ENCODE measurements at places on chromosomes 4 and X.

- DNase-seq: no peak
These were observed 15.8 kb upstream of the CXorf38 start for GRCh38 chrX:40663078-40663740.

DNA sequence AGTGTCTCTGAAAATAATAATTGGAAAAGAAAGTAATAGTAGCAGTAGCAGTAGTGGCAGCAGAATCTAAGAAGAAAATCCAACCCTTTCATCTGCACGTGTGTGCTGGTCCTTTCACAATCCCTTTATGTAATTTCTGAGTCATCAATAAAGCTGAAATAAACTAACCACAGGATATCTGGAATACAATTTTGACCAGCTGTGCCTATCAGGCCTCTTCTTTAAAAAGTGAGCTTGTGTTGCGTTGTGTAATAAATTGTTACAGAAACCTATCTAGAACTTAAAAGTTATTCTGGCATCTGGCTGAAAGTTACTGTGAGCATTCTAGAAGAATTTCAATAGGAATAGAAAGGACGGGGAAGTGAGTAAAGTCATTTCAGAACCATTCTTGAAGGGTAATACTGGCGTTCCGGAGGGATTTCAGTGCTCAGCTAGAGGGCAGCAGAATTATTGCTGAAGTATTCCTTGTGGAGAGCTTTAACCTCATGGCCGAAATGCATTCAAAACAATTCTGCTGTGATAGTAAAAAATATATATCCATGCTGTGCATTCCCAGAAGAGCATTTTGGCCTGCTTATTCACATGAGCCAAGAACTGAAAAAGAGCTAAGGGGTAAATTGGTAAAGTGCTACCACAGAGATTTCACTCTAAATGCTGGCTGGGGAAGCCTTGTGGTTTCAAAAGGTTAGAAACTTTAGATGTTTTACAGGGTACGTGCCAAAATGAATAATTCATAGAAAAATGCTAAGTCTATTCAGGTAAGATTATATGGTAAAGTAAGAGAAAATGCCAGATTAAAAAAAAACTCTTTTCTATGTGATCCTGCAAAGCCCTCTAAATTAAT is 260.6 kb downstream of the NKX6-1 start:
- DNase-seq: peak; percentile 16

DNA sequence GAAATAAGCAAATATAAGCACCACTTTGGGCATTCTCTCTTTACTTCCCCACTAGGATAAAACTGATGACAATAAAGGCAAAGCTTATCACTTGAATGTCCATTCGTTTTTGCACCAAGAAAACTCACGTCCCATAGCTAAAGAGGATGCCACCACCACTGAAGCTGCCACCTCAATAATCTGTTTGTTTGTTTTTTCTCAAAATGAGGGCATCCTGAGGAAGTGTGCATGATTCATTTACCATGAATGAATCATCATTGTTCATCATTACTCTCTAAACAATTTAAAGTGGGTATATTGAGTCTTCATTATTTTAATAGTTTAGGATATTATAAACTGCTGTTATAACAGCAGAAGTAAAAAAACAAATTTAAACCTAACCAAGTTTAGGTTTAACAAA is 168.2 kb downstream of the DCTD start:
- DNase-seq: no peak

- DNase-seq: peak; percentile 41
These were observed 92.7 kb downstream of the SCD5 start for GRCh38 chr4:82705928-82706300.

DNA sequence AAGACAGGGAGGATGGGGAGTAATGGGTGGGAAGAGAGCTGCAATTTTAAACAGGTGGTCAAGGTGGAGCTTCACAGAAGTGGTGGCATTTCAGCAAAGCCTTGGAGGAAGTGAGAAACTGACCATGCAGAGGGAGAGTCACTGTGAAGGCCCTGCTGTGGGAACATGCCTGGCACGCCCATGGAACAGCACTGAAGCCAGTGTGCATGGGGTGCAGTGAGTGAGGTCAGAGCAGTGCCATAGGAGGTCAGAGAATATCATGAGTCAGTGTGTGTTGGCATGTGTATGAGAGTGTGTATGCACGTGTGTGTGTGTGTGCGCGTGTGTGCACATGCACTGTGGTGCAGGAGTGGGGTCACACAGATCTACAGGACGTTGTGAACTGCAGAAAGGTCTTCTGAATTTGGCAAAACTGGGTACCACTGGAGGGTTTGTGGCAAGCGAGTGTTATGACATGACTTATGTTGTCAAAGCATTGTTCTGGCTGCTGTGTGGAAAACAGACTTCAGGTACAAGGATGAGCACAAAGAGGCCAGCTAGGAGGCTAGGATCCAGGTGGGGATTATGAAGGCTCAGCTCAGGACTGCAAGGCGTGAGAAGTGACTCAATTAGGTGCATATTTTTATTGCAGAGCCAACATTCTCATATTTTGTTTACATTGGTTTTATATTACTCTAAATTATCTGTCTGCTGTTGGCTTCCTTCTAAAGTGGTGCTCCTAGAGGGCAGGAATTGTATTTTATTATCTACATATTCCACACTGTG is 34.0 kb downstream of the ZNF827 start:
- DNase-seq: no peak

- DNase-seq: no peak
These were observed 33.8 kb downstream of the LONRF3 start for GRCh38 chrX:119008110-119008744.

DNA sequence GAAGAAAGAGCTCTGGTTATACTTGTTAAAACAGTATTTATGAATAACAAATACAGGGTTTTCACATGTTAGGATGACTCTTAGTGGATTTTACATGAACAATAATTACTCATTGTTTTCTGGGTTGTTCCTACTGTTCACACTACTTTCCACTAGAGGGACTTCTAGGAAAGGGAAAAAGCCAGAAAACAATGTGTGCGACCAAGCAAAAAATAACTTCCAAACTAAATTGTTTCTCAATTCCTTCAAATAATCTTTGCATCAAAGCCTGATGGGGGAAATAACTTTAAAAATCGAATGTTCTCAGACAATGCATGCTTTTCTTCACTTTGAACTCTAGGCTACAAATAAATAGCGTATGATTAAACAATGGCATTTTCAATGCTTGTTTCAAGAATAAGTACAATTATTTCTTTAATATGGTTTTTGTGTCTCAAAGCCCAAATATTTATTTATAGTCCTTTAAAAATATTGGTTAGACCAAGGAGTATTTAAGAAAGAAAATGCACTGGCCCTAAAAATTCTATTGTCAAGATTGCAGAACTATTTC is 72.1 kb upstream of the ETNPPL start:
- DNase-seq: no peak

DNA sequence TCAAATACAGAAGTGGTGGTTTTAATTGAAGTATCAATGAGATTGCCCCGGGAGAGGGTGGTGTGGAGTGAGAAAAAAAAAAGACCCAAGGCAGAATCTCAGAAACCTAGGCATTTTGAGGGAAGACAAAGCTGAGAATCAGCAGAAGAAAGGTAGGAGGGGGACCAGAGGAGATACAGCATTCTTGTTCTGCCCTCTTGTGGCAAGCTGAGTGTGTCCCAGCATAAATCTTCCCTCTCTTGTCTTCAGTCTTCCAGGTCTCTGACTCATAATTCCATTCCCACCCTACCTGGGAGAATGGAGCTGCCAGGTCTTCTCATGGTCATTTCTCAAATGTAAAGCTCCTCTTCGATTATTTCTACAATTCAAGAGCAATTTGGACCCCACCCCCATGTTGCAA is 32.7 kb upstream of the MAGED1 start:
- DNase-seq: no peak

DNA sequence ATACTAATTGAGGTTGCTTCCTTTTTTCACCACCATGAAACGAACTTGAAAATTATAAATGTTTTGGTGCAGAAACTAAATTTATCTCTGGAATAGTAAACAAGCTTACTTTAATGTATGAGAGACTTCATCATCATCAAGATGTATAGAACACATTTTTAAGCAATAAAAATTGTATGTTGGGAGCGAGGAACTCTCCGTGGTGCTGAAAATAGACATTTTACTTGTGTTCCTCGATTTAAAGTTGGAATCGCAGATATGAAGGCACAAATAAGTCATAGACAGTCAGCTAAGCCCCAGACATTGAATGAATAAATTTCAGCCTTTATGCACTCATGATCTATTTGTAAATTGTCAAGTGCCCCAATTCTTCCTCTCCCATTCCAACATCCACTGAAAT is 310.7 kb downstream of the STK32B start:
- no peak for DNase-seq

DNA sequence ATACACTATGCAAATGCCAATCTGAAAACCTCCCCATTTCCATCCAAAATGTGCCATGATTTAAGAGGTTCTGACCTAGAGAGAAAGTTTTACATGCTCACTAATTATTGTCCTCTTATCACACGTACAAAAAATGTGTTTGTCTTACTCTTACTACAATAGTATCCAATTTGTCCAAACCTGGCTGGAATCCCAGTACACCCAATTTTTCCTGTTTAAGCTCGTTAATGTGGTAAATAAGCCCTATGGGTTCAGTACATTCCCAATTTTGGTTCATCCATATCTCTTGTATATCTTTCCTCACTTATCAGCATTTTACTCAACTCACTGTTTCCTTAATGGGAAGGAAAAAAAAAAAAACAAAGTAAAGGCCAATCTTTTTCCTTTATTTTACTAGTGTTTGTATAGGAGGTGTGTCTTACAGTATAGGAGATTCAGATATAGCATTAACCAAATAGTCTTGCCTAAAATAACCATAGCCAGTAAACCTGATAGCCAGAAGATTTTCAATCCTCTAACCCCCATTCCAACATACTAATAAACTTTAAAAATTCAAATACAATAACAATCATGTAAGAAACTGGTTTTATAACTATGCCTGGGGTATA is 109.8 kb downstream of the PARM1 start:
- DNase-seq: no peak

GRCh38 chrX:110146521-110146920 is 143.6 kb downstream of the TMEM164 start:
- DNase-seq: no peak

DNA sequence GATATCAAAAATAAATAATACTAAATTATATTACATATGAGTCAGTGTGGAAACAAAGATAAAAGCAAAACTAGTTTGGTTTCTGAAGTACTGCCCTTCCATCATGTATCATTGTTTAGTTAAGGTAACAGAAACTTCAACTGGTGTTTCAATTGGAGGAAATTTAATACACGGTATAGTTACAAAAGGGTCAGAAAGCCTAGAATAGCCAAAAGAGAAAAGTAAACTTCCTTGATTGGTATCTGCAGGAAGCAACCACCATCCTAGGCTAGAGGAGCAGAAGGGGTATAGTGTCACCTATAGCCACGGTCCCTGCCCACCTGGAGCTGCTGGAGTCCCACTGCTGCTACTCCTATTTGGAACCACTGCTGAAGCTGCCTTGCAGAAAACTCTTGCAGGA is 185.6 kb downstream of the SLC7A11 start:
- no peak for DNase-seq

DNA sequence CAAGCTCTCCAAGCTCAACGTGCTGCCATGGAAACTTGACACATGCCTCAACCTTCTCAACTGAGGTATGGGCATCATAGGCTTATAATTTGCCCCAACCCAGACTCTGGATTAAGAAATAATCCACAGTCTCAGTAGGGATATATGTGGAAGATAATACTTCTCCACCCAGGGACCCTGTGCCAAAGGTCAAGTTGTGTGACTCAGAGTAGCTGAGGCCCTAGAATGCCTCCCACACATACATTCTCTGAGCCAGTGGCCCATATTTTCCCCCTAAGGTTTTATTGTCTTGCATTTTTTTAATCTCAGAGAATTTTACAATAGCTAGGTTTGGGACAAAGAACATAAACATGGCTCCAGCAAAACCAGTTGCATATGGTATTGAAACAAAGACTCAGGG is 283.1 kb downstream of the IDS start:
- DNase-seq: no peak

- DNase-seq: no peak
These were observed 242.1 kb downstream of the ADAMTS3 start for GRCh38 chr4:72326692-72327632.

DNA sequence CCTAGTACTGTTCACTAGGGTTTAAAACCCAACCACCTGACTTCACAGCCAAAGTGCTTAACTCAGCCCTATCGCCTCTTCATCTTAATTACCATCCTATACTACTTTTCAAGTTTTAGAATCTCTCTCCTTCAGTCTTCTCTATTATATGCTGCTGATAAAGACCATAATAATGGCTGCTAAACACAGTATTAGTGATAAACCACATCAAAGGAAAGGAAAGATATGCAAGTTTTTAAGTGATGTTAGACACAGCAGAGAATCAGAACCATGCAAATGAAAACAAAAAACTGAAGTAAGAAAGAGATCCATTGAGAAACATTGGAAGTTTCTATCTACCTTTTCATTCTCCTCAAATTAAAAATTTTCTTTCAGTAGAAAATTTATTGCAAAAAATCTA is 100.8 kb downstream of the REELD1 start:
- DNase-seq: no peak

DNA sequence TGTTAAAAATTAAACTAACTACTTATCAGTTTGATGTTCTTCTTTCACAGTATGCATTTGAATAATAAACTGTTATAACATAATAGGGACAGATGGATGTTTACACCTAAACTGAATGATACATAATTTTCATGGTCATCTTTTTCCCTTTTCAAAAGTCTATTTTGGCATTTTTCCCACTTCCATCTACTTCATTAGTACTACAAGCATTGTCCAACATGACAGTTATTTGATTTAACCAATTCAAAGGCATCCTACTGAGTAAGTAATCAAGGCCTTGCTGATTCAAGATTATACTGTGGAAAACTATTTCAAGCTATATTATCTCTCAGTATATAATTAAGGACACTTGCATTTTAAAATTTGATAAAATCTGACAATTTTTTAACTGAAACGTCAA is 212.9 kb downstream of the FAT4 start:
- DNase-seq: no peak

- DNase-seq: no peak
These were observed 3.6 kb downstream of the IRS4 start for GRCh38 chrX:108732630-108733321.

GRCh38 chrX:2561456-2561855 is 60.7 kb upstream of the DHRSX start:
- no peak for DNase-seq

DNA sequence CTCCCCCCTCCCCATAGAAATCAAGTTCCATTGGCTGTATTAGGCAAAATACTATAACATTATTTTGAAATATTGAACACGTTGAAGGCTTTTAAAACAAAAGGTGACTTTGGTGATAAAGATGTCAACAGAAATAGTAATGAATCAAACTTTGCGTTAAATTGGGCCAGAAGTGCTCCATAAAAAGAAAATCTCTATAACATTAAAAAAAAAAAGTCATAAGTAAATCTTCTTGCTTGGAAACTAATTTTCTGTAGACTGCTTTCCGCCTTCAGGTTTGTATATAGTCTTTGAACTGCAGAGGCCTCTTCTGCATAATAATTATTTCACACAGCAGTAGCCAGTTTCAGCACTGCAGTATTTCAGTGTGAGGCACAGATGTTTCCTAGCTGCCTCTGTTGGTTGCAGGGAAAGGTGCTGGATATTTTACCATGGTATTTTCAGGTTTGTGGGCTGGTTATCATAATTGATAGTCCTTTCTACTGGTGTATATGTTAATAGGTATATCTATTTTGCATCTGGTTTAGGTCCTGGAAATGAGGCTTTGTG is 158.9 kb downstream of the KDM6A start:
- no peak for DNase-seq

Measured in BJ (cell line).